ENCODE measurements at places on chromosomes 7 and 10.

DNA sequence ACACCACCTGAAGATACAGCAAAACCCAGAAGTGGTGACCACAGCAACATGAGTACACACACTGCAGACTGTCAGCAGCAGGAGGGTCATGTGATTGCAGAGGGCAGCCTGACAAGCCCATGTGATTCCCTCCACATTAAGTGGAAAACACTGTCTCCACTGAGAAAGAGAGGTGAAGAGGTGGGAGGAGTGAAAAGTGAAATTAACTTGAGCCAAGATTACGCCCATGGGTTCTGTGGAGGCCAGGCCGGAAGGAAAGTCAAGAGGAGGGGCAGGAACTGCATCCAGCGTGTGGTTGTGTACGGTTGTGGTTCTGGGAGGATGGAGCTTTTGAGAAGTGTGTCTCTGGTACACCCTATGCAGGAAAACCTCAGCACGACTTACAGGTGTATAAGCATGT, 138.5 kb downstream of the PLXNA4 start:
- no peak for DNase-seq

DNA sequence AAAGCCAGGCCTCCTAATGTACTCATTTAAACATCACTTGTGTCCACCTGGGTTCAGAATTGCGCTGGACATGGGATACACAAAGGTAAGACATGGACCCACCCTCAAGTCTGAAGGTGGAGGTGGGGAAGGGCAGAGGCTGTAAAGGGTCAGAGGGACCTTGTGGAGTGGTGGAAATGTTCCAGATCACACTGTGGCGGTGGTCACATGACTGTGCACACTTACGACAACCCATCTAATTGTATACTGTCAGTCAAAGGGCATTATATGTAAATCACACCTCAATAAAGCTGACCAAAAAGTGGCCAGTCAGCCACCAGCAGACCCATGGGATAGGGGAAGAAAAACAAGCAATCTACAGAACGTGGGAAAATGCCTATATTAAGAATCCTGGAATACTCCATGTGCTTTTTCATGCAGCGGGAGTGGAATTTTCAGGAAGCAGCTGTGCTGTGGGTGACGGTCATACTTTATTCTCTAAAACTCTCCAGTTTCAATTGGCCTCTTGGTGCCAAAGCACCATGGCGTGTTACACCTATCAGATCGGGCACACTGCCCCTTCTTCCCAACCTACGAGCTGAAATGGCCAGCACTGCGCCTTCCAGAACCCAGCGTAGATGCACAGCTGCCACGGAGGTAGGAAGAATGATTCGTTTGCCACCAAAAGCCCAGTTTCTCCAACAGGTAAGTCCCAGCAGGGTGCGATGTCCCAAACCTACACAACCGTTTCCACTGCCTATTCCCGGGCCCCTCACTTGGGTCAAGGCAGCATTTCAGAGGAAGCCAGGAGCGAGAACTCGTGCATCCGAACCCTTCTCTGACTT, 69.8 kb downstream of the PRKAG2 start:
- DNase-seq, result no peak

GRCh38 chr10:113516061-113516460, 36.8 kb upstream of the HABP2 start:
- DNase-seq, result no peak

- DNase-seq, result no peak
Measured at GRCh38 chr10:7763929-7764328, 23.9 kb downstream of the KIN start.

DNA sequence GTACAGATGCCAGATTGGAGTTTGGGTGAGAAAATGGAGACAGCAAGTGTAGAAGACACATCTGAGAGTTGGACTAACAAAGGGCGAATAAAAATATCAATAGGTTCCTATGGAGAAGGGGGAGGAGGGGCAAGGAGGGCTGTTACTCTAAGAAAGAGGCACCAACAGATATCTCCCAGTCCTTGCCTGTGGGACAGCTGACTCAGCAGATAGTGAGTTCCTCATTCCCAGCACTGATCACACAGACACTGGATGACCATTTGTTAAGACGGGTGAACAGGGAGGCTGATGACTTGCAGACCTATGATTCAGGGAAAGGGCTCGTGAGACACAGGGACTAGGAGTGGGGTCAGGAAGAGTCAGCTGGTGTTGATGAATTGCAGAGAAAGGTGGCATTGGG, 5.7 kb upstream of the PRR15 start:
- no peak for DNase-seq

DNA sequence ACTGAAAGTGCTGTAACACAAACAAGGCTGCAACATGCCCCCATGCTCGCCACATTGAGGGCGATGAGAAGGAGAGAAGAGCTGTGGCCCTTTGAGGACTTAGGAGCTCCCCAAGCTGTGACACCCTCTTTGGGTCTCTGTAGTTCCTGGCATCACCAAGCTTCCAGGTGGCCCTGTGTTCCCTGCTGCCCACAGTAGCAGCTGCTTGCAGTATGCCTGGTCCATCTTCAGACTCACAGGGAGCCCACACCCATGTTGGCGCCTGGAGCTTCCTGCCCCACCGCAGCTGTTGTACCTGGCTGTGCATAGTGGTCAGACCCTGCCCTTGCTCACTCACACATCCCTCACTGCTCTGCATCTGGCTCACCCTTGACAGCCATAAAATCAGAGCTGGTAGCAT, 401.2 kb upstream of the NRG3 start:
- DNase-seq, result no peak

- DNase-seq, result no peak
Measured at GRCh38 chr10:61503051-61503450, 49.9 kb upstream of the TMEM26 start.

DNA sequence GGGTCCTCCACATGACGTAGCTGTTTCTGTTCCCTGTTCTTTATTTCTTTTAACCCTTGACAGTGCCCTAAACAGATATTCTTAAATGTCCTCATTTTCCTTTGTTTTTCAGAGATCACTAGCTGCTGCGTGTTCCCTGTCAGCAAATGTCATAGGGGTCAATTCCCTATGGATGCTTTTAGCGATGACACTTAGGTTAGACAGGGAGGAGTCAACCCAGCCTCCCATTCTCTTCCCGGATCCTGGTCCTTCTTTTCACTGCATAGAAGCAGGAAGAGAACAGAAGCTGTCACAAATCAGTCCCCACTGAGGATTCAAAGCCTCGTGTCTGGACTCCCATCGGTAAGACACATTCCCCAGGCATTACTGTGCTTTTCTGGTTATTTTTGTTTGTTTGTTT, 392.1 kb upstream of the PRKCQ start:
- DNase-seq, result no peak

DNA sequence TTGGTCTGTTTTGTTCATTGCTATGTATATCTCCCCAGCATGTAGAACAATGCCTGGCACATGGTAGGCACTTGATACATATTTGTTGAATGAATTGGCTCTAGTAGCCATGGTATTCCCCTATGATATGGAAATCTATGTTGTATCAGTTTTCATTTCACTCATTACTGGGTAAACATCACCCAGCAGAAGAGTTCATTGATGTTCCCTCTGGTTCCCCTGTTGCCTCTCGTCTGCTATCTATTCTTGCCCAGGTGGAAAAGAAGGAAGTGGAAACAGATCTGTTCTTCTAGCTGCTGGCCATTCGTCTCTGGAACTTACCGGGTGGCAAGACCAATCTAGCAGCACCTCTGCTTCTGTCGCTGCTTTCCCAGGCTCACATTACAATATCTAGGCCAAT, 71.5 kb downstream of the LRRC4 start:
- DNase-seq, result no peak
